KBM-7 (cell line): ENCODE measurements at places on chromosomes 6 and 20.

DNA sequence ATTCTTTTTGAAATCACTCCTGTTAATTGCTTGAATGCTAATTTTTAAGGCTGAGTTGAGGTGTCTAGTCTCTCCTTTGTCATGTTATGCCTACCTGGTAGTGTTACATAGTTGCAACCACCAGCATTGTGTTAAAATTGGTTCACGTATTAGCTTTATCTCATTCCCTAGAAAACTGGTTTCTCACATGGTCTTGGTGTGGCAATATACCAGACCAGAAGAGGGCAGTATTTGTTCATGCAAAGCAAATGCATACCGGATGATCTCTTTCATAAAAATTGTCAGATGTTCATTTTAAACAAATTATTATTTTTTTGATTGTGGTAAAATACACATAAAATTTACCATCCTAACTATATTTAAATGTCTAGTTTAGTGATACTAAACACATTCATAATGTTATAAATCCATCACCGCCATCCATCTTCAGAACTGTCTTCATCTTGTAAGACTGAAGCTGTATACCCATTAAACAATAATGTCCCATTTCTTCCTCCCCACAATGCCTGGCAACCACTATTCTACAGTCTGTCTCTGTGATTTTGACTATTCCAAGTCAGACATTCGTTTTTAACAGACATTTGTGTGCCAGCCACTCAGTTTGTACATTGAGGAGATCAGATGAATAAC is 92.8 kb downstream of the ATRN start:
- peak; percentile 51 for DNase-seq

- no peak for DNase-seq
Measured at GRCh38 chr6:52369234-52369633, 7.3 kb downstream of the PAQR8 start.

- DNase-seq = no peak
Measured at GRCh38 chr6:38021029-38021428, 201.5 kb downstream of the ZFAND3 start.

DNA sequence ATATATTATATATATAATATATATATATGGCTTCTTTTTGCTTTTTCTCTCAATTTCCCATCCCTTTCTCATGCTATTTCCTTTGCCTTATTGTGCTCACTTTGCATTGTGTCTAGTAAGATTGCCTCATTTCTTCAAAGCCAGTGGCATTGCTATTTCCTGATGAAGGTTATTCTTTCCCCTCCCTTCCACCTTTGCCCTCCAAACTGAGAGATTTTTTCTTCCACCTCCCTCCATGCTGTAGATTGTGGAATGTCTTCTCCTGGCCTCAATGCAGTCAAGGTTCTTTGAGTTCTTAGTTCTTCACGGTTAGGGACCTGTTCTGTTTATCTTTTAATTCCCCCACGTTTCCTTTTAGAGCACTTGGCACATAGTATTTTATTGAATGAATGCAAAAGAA is 17.2 kb downstream of the SH3BGRL2 start:
- no peak for DNase-seq

GRCh38 chr20:47377122-47377722 is 20.7 kb upstream of the ZMYND8 start:
- no peak for DNase-seq
